Dermis blood vessel endothelial cell (primary cell): ENCODE measurements at places on chromosomes 12 and 14. TPM values are rescaled to one million over a fixed set of nuclear protein-coding genes. Genes with fewer than 3 reads are reported as not detected.

VWF gene
- 3,052 and 3,683 TPM in 2 replicates for total RNA-seq

VDR gene
- total RNA-seq: under 0.01 and 0.47 TPM in 2 replicates

CLEC1B gene
- not detected in 2 replicates for total RNA-seq

RNASE7 gene
- total RNA-seq: not detected in 2 replicates

BICDL1 gene
- 0.05 TPM in 1 of 2 replicates, not detected in the other for total RNA-seq

CBX5 gene
- 27.6 and 81.6 TPM in 2 replicates for total RNA-seq

CRACR2A gene
- total RNA-seq: 8.8 and 22.1 TPM in 2 replicates

SHMT2 gene
- total RNA-seq: 140 and 291 TPM in 2 replicates

SCARB1 gene
- 42.5 and 44.1 TPM in 2 replicates for total RNA-seq

VRTN gene
- total RNA-seq: not detected in 2 replicates
